OCI-M1 (cell line): ENCODE measurements at places on chromosomes 1 and 21.

DNA sequence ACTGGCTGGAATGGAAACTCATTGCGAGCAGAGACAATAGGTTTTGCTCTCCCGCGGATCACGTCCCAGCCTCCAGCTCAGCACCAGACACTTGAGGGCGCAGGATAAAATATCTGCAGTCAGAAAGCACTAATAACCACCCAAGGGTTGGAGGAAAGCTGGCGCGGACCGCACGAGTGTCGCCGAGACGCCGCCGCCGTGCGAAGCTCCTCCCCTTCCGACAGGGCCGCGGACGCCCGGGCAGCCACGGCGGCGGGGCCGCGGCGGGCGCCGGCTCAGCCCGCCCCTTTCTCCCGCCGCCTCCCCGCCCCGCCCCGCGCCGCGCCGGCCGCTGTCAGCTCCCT is at the start of gene CMPK1:
Gene CMPK1, plus strand, starts transcription at position 213 of the 344 bp plus-strand sequence. CDS start 156 bp downstream, outside the sequence.
- peak; percentile 93 for DNase-seq

DNA sequence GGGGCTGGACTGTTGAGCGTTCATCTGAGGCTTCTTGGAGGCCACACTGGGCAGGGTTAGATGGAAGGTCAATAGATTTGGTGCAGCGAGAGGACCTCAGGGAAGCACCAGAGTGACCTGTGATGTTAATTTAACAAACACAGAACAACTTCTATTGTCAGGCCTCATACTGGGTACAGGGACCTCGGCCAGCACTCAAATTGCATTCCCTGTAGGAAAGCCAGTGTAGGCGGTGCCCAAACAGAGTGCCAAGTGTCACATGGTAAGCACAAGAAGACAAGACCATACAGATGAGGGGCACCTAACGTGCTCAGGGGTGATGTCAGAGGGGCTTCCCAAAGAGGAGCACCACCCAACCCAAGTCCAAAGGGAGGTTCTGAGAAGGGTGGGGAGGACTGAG is 1.3 kb downstream of the TMEM269 start:
- no peak for DNase-seq

GRCh38 chr1:6601923-6602668 is 573 bp downstream of the KLHL21 start:
- peak; percentile 64 for DNase-seq

- DNase-seq, result no peak
These were observed 144.5 kb upstream of the DNAH14 start for GRCh38 chr1:224785040-224785328.

- DNase-seq, result peak; percentile 100
These were observed 17.2 kb upstream of the SLAMF6 start for GRCh38 chr1:160539990-160540858.

DNA sequence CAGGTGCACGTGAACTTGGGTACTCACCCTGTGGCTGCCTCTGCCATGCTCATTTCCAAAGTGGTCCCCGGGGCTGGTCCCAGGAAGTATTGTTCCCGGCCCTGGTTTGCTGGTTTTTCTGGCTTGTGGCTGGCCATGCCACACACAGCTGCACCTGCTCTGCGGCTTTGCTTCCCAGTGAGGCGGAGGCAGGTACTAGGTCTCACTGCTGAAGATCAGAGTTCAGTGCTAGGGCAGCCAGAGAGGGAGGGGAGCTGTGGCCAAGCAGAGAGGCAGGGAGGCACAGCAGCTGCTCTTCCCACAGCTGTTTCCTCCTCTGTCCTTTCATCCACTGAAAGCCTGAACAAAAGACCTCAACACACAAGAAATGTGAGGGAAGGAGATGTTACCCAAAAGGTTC is 30.5 kb downstream of the ENO1 start:
- DNase-seq, result no peak

GRCh38 chr1:232431326-232431725 is 198.6 kb downstream of the SIPA1L2 start:
- no peak for DNase-seq

DNA sequence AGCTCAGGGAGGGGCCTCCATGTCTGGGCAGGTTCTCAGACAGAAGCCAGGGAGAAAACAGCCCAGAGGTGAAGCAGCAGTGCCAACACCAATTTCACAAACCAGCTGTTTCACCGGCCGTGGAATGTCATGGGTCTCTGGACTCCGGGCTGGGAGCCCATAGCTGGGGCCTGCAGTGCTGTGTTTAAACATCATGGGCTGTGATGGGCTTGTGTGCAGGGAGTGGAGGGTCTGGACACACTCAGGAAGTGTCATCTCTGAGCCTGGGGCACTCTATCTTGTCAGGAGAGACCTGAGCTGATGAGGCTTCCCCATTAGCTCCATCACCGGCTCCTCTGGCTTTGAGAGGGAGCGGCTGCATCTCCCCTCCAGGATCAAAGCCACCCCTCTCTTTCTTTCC is 173.6 kb upstream of the IGSF21 start:
- no peak for DNase-seq

DNA sequence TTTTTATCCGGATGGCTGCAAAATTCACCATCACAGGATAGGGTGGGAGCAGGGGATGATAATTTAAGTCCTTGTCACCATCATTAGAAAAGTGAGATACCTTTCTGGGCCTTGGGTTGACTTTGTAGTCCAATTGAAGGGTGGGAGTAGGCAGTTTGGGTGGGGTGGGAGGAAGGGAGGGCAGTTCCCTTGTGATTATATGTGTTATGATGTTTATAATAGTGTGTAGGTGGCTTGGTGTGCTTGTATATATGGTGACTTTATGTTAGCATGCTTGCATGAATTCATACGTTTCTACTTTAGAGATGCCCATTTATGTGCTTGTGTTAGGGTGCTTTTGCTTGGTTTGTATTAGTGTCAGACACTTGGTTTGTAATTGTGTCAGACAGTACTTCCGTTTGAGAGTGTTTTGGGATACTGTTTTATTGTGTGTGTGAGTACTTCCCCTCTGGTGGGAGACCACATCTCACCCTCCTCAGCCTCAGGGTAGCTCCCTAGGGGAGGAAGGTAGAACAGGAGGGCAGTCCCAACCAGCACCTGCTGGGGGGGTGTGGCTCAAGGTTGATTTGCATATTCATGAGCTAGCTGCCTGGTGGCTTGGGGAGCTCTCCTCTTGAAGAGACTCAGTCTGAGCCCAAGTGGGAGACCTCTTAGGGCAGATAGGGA is 6.3 kb upstream of the POU3F1 start:
- no peak for DNase-seq

- peak; percentile 82 for DNase-seq
These were observed 76.5 kb upstream of the BTG3 start for GRCh38 chr21:17688912-17689874.

GRCh38 chr1:48640836-48641492 is 135.7 kb downstream of the BEND5 start:
- no peak for DNase-seq

DNA sequence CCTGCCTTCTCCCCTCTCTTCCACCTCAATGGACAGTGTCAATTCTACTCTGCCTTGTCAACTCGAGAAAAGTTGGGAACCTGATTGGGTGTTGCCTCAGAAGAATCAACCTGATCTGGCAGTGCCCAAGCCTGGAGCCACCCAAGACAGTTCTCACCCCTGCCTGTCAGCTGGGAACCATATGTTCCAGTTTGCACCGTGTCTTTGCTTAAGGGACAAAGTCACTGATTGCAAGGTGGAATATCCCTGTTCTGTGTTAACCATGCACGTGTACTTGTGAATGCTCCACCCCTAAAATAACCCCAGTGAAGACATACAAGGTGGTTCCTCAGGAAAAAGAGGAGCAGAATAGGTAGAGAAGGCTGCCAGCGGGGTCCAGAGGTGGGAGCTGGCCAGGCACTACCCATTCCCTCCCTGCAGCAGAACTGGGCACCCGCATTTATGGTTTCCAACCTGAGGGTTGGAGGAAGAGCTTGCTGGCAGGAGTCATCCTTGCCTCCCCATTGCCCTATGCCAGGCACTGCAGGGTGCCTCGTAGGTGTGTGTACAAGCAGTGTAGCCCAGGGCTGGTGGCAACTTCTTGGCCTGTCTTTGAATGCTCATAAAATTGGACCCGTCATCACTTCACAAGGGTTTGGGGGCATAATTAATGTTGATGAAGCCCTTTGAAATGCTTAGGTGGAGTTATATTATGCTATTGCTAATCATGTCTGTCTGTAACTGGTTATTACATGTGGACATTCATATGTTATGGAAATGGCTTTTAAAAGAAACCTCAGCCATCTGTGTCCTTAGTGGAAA is 11.3 kb downstream of the NIPAL3 start:
- no peak for DNase-seq

GRCh38 chr1:55262822-55263221 is 47.7 kb upstream of the USP24 start:
- DNase-seq, result no peak

DNA sequence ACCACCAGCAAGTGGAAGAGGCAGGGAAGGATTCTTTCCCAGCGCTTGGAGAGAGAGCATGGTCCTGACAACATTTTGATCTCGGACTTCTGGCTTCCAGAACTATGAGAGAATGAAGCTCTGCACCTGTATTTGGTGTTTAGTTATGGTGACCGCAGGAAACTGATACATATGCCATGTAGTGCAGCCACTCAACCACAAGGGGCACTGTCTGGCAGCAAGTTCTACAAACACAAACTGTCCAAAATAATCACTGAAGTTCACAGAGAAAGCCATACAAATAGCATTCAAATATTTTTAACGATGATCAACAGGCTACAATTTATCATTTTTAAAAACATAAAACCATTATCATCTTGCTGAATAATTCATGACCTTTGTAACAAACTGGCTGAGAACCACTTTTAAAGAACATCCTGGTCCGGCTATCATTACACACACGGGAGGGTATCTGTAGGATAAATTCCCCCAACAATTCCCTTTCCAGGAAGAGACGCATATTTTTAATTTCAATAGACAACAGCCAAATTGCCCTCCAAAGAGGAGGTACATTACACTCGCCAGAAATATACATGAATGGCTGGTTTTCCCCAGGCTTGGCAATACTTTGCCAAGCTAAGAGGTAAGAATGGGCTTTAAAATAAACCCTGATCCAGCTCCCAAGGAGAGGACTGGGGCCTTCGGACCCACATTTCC is 9.2 kb upstream of the CBR3 start:
- peak; percentile 79 for DNase-seq

DNA sequence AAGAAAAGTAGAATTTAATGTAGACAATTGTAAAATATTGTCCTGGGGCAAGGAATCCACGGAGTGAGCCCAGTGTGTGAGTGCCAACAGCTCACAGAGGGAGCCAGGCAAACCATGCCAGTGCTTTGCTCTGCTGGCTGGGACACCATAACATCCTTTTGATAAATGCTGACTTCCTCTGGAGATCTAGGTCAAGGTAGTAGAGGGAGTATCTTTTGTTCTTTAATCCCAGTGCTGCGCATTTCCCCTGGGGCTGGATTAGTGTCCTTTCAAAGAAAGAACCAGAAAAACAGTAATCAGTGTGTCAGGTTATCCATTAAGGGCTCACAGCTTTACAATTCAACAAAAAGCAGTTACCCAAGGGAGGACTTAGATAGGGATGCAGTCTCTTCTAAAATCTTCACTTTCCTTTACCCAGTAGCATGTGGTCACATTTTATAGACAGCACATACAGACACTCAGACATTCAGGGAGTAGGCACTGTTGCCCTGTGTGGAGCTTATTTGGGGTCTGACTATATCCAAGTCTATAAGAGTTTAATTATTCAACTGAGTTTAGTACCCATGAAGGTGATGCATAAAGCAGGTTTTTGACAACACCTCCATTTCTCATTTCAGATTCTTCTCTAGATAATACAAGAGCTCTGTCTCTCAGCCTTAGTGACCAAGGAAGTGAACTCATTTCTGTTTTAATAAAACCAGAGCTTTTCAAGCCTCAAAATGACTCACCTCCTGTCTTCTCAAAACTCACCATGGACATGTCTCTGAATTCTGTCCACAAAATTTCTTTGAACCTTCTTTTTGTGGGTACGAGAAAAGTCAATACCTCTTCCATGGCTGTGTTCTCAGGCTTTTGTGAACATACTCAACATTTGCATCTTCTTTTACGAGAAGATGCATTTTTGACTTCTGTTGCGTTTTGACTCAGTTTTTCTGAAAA is 215.3 kb downstream of the BRINP2 start:
- no peak for DNase-seq

DNA sequence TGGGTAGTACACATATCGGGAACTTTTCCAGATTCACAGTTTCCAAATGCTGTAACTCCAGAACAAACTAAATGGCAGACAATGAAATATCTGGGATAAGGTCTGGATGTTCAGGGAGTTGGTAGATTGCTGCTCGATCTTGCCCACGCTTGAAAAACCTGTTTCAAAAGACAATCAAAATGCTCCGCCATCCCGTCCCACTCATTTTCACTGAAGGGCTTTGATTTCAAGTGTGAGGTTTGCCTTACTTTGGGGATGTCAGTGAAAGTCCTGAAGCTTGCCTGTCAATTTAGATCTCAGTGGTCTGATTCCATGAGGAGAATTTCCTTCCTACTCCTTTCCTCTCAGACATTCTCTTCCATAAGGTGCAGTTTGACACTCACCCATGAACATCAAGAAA is 236.3 kb upstream of the KCNK2 start:
- DNase-seq, result no peak

DNA sequence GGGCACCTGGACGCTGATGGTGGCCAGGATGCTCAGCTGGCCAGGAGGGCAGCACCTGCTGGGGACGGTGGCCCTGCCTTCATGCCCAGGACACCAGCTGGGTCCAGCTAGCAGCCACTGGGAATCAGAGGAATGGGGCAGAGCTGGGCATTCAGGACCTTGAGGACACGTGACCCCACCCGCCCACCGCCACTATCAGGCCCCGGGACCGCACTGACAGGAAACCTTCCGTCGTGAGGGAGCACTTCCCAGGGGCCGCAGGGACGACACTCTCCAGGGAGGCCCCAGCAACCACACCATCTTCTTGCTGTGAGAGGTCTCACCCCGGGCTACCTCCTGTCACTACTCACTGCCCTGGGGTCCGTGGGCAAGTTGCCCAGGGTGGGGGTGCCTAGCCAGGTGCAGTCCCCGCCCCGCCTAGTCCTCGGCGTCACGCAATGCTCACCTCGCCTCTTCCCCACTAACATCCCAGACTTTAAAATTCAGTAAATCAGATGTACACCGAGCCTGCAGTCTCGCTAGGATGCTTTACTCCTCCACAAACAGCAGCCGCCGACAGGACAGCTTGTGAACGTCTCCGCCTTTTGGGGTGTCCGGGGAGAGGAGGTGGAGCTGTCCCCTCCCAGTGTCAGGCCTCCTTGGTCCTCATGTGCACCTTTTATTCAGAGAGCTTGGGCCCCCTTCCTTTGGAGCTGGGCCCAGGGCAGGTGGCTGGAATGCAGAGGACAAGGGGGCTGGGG is 4.9 kb downstream of the VWA1 start:
- no peak for DNase-seq

- peak; percentile 26 for DNase-seq
These were observed 801.7 kb upstream of the PRMT6 start for GRCh38 chr1:106254748-106255147.

DNA sequence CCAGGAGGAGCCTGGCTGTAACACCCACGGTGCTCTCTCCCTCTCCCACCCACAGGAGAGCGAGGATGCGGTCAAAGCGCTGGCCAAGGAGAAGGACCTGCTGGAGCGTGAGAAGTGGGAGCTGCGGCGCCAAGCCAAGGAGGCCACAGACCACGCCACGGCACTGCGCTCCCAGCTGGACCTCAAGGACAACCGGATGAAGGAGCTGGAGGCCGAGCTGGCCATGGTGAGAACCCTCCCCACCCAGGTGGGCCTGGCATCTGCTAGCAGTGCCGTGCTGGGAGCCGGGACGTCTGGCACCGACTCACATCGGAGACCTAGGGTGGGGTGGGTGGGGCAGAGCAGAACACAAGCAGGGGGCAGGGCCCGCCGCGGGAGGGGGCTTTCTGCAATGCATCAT is 109.6 kb upstream of the TMEM51 start:
- DNase-seq, result no peak
